ENCODE measurements at places on chromosomes 16 and 17.
A peak's percentile ranks its signal among the peaks of the same experiment; 100 is the strongest.

- no peak for DNase-seq
Measured at GRCh38 chr17:70099294-70099693, 24.3 kb downstream of the KCNJ16 start.

- DNase-seq: no peak
Measured at GRCh38 chr16:67372664-67373063, 20.6 kb downstream of the TPPP3 start.

DNA sequence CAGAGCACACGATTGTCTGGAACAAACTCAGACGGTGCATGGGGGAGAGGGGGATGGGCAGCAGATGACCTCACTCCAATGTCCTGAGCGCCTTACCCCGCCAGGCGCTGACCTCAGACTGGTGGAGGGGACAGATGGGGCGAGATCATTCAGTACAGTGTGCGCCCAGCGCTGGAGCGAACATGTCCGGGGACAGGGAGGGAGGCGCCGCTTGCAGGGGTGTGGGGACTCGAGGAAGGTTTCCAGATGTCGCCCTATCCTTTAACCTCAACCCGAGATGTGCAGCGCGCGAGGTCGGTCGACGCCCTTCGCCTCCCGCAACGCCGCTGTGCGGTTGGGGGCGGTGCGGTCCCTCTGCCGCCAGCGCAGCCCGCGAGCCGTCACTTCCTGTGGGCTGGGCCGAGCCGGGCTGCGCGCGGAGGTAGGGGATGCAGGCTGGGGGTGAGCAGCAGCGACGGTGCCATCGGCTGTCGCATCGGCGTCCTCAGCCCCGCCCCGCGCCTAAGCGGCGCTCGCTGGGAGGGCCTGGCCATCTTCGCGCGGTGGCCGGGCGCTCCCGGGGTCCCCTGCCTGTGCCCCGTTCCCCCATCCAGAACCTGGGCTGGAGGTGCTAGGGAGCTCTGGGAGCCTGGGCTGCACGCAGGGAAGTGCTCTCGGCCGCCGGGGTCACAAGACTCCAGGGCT, 5.3 kb upstream of the CDR2L start:
- peak; percentile 95 for DNase-seq

- no peak for DNase-seq
Measured at GRCh38 chr16:88835383-88835782, 21.4 kb downstream of the GALNS start.

- DNase-seq: peak; percentile 68
Measured at GRCh38 chr16:58176608-58177352, 21.1 kb downstream of the CSNK2A2 start.

- DNase-seq: no peak
Measured at GRCh38 chr16:78499399-78499798, 399.9 kb downstream of the WWOX start.

- no peak for DNase-seq
Measured at GRCh38 chr16:53770641-53771040, 66.7 kb downstream of the FTO start.

DNA sequence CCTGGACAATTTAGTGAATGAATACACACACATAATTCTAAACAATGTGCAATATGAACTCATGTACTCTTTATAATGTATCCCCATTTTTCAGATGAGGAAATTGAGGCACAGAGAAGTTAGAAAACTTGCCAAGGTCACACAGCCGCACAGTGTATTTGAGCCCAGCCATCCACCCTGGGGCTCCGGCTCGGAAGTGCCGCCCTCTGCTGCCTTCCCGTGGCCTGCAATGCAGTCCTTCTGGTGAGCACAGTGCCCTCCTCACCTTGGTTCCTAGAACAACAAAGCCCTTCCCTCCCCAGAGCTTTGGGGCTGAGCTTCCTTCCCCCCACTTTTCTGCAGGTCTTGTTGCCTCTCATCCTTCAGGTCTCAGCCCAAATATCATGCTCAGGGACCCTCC, 63.7 kb downstream of the C16orf78 start:
- DNase-seq: no peak

GRCh38 chr17:48596735-48597527, 3.4 kb upstream of the HOXB5 start:
- no peak for DNase-seq

DNA sequence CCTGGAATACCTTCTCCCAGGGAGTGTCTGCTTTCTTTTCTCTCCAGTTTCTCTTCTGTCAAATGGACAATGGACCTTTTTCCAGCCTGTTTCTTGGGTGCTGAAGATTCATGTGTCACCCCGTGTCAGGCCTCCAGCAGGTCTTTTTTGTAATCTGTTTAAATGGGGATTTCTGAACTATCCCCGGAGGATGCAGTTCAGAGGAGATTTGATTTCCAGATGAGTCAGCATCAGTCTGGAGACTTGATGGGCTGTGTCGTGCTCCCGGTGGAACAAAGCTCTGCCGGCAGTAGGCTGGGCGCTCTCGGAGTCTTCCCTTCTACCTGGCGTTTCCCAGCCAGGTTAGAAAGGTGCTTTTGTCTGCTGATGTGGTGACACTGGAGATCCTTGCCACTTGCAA, 440.6 kb downstream of the HS3ST3B1 start:
- no peak for DNase-seq

DNA sequence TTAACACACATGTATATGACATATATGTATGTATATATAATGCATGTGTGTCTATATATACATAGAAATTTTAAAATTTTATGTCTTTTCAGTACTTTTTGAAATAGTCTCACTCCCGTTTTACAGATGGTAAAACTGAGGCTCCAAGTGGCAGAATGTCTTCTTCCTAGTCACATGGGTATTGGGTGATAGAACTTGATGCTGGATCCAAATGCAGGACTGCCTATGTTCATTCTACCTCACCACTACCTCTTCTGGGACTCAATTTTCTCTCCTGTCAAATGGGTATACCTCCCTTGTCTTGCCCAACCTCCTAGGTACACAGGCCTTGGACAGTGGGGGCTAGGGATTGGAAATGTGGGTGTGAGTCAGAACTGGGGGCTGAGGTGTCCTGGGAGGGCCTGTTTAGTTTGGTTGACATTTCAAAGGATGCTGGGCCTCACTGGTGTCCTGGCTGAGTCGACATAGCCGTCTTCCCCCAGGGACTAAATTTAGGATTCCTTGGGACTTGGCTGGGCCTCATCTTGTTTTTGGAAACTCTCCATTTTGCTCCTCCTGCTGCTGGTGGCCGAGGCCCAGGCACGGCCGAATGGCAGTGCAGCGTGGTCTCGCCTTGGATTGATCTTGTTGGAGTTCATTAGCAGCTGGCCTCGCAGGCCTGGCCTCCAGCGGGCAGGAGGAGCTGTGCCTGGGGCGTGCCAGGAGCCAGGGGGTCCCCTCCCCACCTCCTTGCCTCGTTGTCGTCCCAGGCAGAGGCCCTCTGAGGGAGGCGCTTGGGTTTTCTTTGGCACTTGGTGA, 25.9 kb downstream of the NKD1 start:
- DNase-seq: no peak

DNA sequence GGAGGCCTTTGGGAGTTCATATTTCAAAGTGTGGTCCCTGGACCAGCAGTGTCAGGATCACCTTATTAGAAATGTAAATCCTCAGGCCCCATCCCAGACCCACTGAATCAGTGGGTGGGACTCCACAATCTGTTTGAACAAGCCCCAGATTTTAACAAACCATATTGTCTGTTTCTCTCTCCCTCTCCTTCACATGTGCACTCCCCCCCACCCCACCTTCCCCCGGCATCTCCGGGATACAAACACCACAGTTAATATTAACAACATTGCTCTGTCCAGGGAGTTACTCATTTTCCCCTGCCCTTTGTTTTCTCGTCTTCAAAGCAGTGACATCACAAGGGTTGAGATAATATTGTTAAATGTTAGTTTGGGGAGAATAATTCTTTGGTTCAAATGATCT, 127.3 kb downstream of the KATNIP start:
- no peak for DNase-seq

GRCh38 chr16:89345642-89346150, 128.2 kb downstream of the ZNF778 start:
- DNase-seq: no peak

DNA sequence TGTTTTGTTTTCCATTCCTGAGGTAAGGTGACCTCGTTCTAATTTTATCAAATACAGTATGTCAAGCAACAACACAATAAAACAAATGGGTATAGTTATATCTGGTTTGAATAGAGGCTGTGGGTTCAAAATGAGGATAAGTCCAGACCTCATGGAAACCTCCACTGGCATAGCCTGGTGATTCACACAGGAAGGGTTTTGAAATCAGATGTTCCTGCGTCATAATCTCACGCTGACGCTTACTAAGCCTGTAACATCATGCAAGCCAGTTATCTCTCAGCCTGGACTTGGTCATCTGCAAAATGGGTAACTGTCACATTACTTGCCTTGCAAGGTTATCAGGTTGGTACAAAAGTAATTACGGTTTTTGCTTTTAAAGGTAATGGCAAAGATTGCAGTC, 1056.3 kb upstream of the EEF2KMT start:
- no peak for DNase-seq

DNA sequence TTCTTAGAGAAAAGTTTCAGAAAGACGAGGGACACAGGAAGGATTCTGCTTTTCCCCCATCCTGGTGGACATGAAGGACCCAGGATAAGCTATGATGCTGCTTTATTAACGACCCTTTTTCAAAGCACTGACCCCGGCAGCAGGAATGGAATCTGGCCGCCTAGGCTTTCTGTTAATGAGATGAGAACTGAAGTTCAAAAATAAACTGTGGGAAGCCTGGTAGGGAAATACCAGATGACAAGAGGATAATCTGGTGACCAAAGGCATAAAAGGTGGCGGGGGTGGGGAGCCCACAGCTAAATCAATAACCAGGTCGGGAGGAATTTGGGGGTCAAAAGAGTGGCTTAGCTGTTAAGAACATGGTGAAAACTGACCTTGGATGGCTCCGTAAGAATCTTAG, 171.0 kb downstream of the XYLT1 start:
- DNase-seq: no peak

DNA sequence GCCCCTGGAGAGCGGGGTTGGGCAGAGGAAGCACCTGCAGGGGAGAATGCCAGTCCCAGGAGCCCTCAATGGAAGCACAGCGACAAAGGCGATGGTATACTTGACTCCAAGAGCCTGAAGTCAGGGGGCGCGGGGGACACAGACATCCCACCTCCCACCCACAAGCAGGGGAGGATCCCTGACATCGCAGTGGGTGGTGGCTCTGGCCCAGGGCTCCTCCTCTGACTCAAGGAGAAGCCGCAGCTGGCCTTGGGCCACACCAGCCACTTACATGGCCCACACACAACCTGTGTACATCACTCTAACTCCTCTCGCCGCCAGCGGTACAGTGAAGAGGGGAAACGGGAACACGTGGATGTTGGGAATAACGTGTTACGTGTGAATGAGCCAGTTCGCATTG, 44.3 kb downstream of the FZD2 start:
- DNase-seq: no peak

DNA sequence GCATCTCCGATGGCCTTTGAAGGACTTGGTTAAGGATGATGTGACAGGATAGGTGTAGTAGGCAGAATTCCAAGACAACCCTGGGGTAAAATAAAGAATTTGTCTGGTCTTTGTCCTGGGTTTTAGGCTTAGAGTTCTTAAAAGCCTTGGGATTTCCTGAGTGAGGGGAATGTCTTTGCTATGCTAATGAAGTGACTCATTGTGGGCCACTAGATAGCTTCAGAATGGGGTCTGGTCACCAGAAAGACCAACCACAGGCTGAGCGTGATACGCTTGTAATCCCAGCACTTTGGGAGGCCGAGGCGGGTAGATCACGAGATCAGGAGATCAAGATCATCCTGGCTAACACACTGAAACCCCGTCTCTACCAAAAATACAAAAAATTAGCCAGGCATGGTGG, 182.8 kb upstream of the TOX3 start:
- no peak for DNase-seq

DNA sequence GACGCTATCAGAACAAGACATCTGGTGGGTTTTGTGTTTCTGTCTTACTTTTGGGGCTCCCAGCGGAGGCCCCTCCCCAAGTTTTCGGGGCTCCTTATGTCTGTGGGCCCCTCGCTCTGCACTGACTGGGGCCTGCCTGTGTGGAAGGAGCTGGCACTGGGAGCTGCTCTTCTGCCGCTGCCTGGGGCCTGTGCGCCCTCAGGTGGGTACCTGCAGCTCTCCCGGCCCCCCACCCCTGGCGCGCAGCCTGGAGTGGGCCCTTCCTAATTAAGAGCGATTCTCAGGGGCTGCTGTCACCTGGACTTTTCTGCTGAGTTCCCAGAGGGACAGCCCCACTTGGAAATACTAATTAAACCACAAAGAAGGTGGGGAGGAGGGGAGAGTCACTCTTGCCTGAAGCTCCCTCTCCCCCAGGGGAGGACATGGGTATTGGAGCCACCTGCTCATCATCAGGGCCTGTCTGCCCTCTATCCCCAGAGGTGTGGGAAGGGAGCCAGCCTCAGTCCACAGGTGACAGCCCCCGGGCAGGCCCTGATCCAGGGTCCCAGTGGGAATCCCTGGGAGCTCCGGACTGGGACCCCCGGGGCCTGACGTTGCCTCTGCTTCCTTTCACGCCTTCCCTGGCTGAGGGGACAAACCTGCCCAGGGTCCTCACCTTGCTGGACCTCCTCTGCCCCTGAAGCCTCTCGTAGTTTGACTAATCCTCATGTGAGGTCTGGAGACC, 36.5 kb downstream of the GSE1 start:
- no peak for DNase-seq

- no peak for DNase-seq
Measured at GRCh38 chr17:74394275-74394950, 27.1 kb downstream of the GPR142 start.

GRCh38 chr17:82064433-82065192, 991 bp downstream of the DUS1L start:
- no peak for DNase-seq

DNA sequence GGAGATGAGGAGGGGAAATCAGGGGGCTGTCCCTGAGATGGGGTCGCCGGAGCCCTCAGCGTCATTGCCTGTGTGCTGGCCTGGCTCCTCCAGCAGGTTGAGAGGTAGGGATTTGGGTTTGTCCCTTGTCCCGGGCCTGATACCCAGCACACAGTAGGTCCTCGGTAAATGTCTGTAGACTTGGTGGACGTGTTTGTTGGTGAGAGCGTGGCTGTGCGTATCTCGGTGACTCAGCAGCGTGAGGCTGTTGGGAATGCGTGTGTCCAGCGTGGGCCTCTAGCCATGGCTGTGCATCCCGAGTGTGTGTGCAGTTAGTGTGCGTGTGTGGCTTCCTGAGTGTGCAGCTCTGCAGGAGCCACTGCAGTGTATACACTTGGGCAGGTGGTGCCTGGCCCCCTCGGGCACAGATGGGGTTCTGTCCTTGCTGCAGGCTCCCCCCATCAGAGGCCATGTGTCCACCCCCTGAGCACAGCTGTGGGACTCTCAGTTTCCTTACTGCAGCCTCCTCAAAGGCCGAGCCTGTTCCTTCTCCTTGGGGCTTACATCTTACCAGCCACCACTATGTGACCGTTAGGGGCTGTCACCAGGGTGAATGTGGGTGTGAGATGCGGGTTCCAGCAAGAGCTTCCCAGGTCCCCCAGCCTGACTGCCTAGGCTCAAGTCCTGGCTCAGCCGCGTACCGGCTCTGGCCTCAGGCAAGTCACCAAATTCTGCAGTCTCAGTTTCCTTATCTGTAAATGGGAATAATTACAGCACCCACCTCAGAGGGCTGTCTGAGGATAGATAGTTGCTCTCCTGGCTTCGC, 5.7 kb downstream of the NECAB2 start:
- DNase-seq: no peak

GRCh38 chr17:30323262-30323894, 10.5 kb downstream of the TMIGD1 start:
- no peak for DNase-seq

- DNase-seq: no peak
Measured at GRCh38 chr17:29136998-29137730, 43.0 kb downstream of the MYO18A start.

GRCh38 chr16:3578121-3578520, 918 bp upstream of the NLRC3 start:
- DNase-seq: peak; percentile 79

- no peak for DNase-seq
Measured at GRCh38 chr17:82373731-82374625, 2.4 kb downstream of the UTS2R start.

All from activated CD4-positive, alpha-beta T cell treated with anti-CD3 and anti-CD28 coated beads, Interleukin-2, amount 10 ng/mL, durations not matched to agents 24 days and 14 days (primary cell).